ENCODE measurements at places on chromosomes 16 and 17.

DNA sequence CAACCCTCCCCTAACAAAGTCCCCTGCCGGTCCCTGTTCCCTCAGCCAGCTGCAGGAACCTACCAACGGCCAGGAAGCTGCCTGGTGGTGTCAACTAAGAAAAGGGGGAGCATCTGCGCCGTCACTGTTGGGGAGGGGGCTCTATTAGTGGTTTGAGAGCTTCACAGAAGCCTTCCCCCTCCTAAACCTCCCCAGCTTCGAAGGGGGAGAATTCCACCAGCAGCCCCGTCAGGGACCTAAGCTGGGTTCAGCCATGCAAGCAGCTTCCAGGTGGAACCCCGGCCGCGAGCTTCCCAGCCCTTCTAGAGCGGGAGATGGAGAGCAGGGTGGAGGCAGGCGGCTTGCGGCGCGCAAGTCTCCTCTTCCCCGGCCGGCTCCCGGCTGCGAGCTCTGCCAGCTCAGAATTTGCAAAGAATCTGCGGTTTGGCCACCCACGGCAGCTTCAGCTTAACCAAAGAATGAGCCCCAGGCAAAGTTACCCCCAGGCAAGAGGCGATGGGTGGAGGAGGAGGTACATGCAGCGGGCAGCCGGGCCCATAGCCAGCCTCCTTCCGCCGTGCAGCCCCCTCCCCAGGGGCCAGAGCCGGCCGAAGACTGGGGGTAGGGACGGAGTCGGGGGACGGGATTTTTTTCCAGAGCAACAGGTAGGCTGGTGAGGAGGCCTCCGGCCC, 33.7 kb downstream of the DDX19A start:
- no peak for DNase-seq

DNA sequence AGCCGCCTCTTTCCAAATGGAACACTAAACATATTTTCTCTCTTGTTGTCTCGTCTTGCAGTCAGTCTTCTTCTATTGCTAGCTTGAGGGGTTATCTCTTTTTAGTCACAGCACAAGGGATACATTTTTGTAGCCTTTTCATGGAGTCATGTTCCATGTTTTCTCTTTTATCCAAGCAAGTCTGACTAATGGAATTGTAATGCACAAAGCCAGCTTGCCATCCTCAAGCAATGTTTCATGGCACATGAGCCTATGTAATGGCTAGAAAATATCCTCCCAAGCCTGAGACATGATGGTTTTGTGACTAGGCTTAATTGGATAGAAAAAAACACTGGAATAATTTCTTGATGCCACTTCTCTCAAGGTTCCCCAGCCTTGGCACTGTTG, 414.6 kb upstream of the GOT2 start:
- DNase-seq = no peak

- peak; percentile 55 for DNase-seq
These were observed 4.3 kb downstream of the THOC6 start for GRCh38 chr16:3027983-3028715.

DNA sequence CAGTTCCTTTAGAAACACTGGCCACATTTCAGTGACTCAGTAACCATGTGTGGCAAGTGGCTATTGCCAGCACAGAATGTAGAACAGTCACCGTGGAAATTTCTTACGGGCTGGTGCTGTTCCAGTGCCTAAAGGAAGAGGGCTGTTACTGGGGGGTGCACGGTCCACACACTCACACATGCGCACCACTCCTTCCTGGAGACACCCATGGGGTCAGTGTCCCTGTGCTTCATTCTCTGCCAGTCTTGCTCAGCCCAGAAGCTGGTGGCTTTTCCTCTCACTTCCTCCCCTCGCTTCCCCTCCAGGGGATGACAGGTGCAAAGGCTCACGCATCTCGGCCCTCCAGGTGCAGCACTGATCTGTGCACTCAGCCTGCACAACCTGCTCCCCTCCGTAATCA, 115.6 kb downstream of the CCDC182 start:
- no peak for DNase-seq

- DNase-seq = no peak
These were observed 42.9 kb downstream of the BAHCC1 start for GRCh38 chr17:81438007-81438659.

- no peak for DNase-seq
These were observed 1.7 kb downstream of the TTC19 start for GRCh38 chr17:16001226-16001897.

GRCh38 chr16:1708083-1708767, 2.2 kb downstream of the MAPK8IP3 start:
- no peak for DNase-seq

- no peak for DNase-seq
These were observed 6.2 kb downstream of the N4BP1 start for GRCh38 chr16:48603647-48604376.

- DNase-seq = no peak
These were observed 870 bp upstream of the ZC3H7A start for GRCh38 chr16:11797957-11798299.

DNA sequence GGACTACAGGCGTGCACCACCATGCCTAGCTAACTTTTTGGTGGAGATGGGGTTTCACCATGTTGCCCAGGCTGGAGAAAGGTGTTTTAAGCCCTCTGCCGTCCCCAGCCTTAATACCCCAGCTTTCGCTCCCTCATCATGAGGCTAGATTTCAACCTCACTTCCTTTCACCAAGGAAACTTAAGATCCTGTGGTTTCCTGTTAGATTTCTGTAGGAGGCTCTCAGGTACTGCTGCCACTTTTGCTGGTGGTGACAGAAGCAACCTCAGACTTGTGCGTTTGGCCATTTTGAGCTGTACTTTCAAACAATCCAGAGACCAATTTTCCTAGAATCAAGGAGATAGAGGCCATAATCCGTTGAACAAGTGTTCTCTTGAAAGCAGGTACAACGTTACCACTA, 36.2 kb downstream of the MPHOSPH6 start:
- DNase-seq = no peak

DNA sequence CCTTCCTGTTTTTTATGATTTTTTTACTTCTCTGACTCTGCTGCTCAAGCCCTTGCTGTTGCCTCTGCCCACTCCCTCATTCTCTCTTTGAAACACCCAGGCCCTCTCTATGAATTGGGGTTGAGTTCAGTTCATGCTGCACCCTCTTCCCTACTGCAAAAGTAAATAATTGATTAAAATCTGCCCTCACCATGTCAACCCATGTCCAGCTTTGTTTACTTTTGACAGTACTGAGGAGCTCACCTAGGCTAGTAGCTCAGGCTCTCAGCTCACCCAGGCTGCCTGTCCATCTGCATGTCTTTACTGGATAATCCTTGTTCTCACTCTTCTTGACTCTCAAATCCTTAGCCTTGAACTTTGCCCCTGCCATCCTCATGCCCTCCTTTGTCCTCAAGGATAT, 95.2 kb downstream of the SPACA3 start:
- DNase-seq = no peak

GRCh38 chr16:4583906-4584305, 27.8 kb downstream of the C16orf96 start:
- no peak for DNase-seq

DNA sequence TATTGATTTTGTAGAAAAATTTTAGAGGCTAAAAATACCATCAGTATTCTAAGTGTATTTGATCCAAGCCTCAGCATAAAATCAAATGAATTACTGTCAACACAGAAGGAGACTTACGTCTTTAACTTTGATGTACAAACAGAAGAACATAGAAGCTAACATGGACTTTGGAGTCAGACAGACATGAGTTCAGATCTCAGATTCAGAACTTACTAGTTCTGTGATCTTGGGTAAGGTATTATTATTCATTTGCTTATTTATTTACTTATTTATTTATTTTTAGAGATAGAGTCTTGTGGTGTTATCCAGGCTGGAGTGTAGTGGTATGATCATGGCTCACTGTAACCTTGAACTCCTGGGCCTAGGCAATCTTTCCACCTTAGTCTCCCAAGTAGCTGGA, 4.0 kb upstream of the SLFN12L start:
- no peak for DNase-seq

DNA sequence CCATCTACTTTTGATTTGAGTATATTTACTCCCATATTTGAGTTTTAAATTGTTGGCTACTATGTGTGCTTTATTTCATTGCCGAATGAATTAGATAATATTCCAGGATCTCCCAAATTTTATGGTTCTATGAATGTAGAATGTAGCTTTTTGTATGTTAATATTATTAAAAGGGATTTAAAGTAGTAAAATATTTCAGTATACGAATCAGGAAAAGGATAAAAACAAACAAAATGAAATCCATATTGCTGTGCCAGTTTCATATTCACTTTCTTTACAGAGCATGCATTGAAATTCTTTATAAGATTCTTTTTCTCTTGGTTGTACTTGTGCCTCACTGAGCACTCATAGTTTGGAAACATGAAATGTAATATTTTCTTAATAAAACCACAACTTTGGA, 155.1 kb downstream of the CHD9 start:
- no peak for DNase-seq

DNA sequence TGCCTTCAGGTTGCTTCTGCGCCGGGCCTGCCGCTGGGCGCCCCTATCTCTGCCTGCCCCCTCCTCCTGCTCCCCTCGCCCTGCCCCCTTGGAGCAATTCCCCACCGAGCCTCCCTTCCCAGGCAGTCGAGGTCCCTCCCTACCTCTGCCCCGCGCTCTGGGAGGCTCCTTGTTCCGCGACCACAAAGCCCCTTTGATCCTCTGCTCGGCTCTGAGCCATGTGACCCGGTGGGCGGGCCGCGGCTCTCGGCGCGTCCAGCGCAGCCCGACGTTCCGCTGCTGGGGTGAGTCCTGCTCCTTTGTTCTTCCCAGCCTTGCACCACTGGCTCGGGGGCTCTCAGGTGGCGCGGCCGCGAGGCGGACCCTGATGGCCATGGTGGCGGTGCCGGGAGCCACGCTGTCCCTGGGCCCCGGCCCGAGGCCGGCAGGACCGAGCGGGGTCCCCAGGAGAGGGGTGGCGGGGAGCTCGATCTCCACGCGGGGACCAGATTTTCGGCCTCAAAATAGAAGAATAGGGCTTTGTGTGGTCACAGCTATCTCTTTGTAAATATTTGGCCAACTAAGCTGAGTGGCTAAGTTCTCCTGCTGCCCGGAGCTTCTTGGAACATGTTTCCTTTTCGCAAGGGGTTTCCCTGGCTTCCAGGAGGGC, 310.6 kb downstream of the SEC14L1 start:
- peak; percentile 62 for DNase-seq

GRCh38 chr17:15490634-15491261, 23.3 kb upstream of the CDRT4 start:
- DNase-seq = no peak

GRCh38 chr17:75396796-75397195, 8.7 kb downstream of the GRB2 start:
- DNase-seq = no peak

All from NCI-H1694 (cell line).